Coronary artery (tissue), 2 donors: ENCODE measurements at places on chromosomes 2 and 18.

DNA sequence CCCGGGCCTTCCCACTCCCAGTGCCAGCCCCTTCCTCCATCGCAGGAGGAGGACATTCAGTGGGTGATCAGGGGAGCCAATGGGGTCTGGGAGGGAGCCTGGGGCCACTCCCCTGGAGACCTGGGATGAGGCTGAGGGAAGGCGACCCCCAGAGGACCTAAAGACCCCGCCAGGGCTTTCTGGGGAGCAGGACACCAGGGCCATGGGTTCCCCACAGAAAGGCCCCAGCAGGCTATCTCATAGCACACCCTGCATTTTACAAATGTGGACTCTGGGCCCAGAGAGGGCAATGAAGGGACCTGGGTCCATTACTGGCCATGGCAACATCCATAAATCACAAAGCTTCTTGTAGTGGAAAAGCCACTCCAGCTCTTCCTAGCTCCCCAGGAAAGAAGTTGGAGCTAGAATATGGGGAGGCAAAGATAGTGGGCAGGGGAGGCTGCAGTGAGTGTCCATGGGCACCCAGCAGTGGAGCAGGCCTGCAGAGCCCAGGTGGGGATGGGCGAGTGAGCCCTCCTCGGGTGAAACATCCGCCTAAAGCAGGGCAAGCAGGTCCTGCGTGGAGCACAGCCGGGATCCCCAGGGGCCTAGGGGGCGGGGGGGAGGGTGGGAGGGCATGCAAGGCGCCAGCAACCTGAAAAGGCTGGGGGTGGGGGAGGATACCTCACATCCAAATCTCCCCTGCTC lies 13.8 kb downstream of the CYP26B1 start:
- DNase-seq: no peak

DNA sequence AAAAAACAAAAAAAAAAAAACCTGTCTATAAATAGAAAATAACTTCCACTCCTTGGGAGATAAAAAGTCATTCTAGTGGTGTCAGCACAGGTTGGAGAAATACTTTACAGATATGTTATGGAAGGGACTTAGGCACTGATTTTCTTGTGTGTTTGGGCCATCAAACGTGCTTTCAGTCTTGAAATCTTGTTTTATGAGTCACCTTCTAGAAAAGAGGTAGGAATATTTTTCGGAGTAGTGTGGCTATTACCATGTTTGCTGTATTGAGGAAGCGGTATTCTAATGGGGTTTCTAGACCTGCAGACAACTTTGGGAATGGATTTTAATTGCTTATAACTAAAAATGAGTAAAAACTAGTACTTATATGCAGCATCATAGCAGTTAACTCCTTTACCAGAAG lies 12.0 kb downstream of the HNMT start:
- no peak for DNase-seq

DNA sequence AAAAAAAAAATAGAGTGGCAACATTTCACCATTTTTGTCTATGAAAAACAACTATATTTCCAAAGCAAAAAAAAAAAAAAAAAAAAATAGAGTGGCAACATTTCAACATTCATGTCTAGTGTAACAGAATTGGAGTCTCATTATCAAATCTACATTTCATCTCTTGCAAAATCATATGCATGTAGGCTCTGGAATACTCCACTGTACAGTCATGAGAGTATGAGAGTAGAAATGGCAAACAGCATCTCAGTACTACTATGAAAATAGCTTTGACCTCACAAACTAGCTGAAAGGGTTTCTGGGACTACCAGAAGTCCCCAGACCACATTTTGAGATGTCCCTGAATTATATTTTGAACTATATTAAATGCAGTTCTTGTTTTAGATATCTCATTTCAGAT lies 82.8 kb downstream of the SMAD2 start:
- no peak for DNase-seq

DNA sequence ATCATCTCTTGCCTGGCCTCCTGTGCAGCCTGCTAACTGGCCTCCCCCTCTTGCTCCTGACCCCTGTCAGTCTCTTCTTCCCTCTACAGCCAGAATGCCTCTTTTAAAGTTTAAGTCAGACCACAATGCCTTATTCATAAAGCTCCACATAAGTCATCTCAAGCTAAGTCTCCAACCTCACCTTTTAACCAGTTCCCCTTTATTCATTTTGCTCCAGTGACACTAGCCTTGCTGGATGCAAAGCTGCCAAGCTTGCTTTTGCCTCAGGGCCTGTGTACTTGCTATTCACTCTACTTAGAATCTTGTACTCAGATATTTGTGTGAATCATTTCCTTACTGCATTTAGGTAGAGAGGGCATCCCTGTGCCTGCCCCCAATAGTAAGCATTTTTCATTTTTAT lies 180.9 kb downstream of the PDE1A start:
- no peak for DNase-seq

DNA sequence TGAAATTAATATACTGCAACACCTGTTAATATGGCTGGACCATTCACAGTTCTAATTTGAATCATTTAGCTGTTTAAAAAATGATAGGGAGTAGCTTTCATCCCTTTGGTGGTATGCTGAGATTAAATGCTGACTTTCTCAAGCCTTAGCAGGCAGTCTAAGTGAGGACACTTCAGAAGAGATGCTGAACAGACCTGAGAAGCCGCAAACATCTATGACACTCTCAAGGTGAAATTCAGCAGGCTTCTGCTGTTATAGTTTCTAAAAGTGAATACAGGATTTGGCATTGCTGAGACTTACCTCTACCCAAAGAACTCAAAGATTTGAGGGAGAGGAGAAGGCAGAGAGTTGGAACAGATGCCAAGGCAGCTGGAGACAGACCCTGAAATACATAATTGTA lies 431.2 kb upstream of the FAM98A start:
- no peak for DNase-seq

DNA sequence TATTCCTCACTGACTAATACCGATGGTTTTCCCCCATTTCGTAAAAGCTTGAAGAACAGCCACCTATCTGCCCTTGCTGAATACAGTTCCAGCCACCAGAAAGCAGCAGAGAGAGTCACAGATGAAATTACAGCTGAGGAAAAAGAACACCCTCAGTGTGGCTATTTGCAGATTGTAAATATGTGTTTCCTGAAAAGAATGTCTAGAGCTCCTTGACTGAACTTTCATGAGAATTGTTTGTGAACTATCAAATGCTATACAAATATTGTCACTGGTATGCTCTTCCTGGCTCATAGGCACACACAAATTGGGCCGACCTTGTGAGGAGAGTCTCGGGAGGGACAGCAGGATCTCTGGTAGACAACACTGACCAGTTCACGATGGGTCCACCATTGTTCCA lies 58.1 kb upstream of the TTC39C start:
- no peak for DNase-seq

GRCh38 chr2:161090411-161090810 lies 69.8 kb upstream of the TANK start:
- no peak for DNase-seq

DNA sequence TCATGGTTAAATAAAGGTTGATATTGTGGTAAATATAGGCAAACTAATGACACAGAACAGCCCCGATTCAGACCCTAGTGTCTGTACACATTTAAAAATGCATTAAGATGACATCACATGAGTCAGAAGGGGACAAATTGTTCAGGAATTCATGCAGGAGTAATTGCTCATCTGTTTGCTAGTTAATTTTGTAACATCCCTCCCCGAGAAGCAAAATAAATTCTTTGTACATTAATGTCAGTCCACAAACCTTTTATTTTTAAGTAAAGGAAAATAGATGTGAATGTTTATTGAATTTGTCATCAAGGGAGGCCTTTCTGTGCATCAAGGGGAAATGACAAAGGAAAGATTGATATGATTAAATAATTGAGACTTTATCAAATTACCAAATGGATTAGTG lies 69.9 kb downstream of the SH3BP4 start:
- DNase-seq: no peak

DNA sequence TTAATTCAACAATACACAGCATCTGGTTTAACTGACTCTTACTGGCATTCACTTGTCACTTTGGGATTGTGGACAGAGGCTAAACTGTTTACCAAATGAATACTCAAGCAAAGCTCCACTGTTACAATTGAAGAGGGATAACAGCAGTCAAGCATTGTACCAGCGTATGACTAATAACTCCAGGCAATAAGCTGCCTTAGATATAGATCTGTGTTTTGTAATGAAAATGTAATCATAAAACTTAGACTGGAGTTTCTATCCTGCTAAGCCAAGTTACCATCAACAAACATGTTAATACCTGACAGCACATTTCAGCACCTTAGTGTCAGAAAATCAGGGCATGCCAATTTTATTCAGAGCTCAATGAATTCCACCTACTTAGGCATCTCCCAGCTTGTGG lies 889.5 kb downstream of the EPHA4 start:
- DNase-seq: no peak

- DNase-seq: no peak
These were observed 191.5 kb upstream of the PARD3B start for GRCh38 chr2:204353823-204354222.

GRCh38 chr2:220894069-220894468 lies 678.0 kb downstream of the EPHA4 start:
- DNase-seq: no peak

DNA sequence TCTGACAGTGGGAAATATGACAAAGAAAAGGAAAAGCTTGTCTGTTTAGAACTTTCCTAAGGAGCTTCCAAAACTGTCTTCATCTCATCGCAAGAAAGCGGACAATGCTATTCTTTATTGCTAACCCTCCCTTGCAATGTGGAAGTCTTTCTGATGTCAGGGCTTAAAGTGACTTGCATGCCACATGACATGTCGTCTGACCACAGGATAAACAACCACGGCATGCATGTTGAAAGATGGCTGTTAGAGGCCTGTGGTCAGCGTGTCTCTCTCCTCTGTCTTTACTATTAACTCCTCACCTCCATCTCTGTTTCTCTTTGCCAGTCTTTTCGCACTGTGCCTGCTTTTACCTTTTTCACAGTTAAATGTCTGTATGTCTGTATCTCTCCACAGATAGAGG lies 389.8 kb downstream of the LNPK start:
- no peak for DNase-seq

DNA sequence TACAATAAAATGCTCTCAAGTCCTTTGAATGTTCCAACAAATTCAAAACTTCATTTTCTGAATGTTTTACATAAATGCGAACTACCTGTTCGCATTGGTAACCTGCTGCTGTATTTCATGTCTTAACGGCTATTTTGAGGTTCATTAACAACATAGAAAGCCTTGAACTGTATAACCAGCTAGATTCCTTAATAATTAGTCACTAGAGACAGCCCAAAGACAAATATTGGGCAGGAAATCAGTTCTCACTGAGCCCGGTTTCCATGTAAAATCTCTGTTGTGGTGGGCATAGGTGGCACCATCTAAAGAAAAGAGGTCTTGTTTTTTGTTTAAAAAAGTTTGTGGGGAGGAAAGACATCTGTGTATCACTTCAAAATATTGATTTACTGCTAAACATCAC lies 29.2 kb downstream of the PDIA6 start:
- no peak for DNase-seq

GRCh38 chr2:29009270-29009669 lies 28.2 kb downstream of the TOGARAM2 start:
- DNase-seq: no peak
